NCI-H510A treated with DMSO at 0.1 percent for 48 hours (cell line): ENCODE measurements at places on chromosomes 12 and 14.
A peak's percentile ranks its signal among the peaks of the same experiment; 100 is the strongest.

GRCh38 chr12:123998344-123998990 lies 25.5 kb downstream of the ZNF664 start:
- no peak for DNase-seq

DNA sequence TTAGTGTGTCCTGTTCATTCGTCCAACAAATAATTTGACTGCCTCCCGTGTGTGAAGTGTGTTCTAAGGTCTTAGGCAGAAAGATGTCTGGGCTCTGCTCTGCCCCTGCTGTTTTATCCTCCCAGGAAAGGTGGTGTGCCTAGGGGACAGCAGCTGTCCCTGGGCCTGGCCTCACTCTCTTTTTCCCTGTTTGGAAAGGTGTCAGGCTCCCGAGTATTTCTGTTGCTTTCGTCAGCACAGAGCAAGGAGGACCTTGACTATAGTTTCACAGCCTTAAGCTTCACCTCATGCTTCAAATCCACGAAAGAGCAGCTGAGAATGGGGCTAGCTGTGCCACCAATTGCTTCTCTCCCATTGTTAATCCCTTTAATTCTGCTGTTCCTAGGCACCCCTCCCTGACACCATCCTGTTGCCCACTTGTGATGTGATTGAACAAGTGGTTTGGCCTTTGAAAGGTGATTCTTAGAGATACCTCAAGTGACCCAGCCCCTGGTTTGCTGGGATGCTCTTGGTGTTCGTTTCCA lies 54.2 kb downstream of the TGFB3 start:
- DNase-seq: no peak

DNA sequence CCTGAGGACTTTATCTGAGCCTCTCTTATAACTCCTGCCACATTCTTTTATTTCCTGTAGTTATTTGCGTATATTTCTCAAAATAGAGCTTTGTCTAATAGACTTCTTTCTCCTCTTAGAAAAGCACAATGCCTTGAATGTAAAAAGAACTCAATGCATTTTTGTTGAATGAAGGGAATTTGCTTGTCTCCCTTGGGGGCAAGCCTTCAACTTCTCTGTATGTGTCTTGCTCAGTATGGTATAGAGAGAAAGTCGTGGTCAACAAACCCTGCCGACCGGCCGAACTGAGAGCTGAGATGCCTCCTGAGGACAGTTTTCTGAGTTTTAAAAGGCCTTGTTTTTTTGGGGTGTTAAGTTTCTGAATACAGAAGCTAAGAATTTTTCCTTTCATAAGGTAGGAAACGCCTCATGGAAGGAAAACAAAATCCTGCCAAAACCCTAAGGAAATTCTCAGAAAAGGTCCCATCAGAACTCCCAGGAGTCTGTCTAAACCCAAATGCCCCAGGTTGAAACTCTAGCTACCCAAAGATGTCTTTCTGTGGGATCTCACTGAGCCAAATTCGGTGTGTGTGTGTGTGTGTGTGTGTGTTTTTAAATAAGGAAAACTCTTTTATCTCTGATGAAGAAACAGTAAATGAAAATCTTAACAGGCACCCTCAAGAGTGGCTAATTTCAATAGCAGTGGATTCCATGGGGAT lies 136.6 kb downstream of the C12orf75 start:
- no peak for DNase-seq

GRCh38 chr14:68961781-68962584 lies 17.1 kb downstream of the ACTN1 start:
- no peak for DNase-seq

DNA sequence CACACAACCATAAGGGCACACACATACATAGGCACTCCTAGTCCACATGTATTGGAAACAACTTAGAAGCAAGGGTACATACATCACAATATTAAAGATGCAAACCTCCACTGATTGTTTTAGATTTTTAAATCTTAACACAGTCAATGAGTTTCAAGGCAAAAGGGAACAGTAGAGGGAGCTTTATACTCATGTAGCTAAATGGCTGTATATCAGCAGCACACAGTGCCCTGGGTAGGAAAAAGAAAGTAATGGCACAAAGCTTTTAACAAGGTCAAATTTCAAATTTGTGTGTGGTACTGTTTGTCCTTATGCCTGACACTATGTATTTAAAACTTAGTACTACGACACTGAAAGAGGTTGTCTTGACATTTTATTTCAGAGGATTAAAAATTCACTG lies 262.0 kb downstream of the MED13L start:
- peak; percentile 69 for DNase-seq

- DNase-seq: peak; percentile 45
These were observed at the start of gene RAPGEF3 for GRCh38 chr12:47758834-47759690. RAPGEF3 (minus strand) TSS chr12:47758880; CDS start chr12:47758556, 324 bp downstream.

GRCh38 chr14:70731447-70732239 lies 77.7 kb downstream of the MAP3K9 start:
- DNase-seq: no peak

- no peak for DNase-seq
These were observed 592.4 kb upstream of the SEL1L start for GRCh38 chr14:82126006-82126405.

- DNase-seq: no peak
These were observed 60.0 kb downstream of the TTC6 start for GRCh38 chr14:37655418-37655817.

DNA sequence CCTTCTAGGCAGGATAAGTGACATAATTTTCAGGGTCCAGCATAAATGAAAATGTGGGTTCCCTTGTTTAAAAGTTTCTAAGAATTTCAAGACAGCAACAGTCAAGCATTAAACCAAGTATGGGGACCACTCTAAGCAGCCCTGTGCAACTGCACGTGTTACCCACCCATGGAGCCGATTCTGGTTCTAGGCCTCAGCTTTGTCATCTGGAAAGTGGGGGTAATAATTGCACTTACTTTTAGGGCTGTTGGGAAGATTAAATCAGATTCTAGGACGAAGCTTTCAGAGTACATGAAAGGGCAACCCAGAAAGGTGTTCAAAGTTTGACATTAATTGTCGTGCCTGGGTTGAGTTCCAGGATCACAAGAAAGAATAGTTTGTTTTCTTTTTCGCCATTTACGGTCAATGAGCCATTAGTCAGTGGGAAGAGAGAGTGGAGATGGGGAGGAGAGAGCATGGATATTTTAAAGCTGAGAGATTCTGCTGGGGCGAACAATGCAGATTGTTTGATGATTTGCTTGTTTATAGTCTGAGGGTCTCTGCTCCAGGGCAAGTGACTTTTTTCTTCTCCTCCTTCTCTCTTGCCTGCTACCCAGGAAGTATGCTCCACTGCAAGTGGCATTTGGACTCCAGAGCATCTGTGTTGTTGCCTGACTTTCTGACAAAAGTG lies 10.7 kb upstream of the PPFIBP1 start:
- no peak for DNase-seq

DNA sequence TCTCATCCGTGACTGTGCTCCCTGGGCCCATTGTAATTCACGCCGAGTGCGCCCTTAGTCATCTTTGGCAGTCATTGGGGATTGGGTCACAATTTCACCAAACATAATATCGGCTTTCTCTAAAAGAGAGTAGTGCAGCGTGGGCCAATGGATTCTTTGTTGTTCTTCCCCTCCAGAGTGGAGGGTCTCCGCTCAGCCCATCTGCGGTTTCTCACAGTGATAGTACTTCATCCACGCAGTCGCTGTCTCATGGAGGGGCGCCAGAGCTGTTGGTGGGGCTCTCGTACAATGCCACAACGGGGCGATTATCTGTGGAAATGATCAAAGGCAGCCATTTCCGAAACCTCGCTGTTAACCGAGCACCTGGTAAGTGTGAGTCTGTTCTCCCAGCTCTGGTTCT lies 321.8 kb downstream of the SNAPC1 start:
- no peak for DNase-seq

GRCh38 chr12:5000204-5000603 lies 43.5 kb upstream of the KCNA5 start:
- no peak for DNase-seq

DNA sequence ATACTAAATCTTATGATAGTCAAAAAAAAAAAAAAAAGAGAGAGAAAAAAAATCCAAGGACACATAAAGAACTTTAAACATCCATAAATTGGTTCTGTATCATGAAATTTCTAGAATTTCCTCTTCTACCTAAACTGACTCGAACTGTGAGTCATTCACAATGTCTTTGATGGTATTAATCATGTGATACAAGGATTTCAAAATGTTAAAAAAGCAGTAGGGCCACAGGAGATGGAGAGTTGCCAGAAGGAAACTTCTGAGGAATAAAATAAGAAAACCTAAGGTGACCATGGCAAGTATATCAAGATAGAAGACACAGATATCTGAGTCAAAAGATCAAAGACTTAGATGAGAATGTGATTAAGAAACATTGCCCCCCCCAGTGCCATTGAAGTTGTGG lies 1320.9 kb upstream of the FLRT2 start:
- no peak for DNase-seq

GRCh38 chr14:29028973-29029582 lies 262.5 kb downstream of the FOXG1 start:
- no peak for DNase-seq

GRCh38 chr14:91708795-91709194 lies 23.1 kb downstream of the CATSPERB start:
- no peak for DNase-seq

DNA sequence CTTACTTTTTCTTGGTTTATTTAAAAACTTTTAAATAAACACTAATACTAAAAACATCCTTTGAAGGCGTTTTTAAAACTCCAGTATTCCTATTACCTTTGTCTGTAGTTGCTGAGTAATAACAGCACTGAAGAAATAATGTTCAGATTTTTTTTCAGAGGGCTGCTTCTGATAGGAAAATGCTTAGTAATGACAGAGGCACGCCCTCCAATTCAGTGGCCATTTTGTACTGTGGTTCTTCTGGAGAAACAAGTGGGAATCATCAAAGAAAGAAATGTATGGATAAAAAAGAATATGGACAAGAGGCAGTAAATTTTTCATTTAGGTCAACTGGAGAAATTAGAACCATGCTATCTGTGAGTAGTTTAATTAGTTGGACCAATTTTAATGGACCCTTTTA lies 13.6 kb downstream of the VEZT start:
- no peak for DNase-seq

- DNase-seq: no peak
These were observed 6.8 kb upstream of the PSMA6 start for GRCh38 chr14:35285168-35286002.

GRCh38 chr12:88393017-88393767 lies 187.1 kb downstream of the KITLG start:
- DNase-seq: no peak

GRCh38 chr12:56682323-56682722 lies 5.8 kb downstream of the PTGES3 start:
- DNase-seq: no peak

DNA sequence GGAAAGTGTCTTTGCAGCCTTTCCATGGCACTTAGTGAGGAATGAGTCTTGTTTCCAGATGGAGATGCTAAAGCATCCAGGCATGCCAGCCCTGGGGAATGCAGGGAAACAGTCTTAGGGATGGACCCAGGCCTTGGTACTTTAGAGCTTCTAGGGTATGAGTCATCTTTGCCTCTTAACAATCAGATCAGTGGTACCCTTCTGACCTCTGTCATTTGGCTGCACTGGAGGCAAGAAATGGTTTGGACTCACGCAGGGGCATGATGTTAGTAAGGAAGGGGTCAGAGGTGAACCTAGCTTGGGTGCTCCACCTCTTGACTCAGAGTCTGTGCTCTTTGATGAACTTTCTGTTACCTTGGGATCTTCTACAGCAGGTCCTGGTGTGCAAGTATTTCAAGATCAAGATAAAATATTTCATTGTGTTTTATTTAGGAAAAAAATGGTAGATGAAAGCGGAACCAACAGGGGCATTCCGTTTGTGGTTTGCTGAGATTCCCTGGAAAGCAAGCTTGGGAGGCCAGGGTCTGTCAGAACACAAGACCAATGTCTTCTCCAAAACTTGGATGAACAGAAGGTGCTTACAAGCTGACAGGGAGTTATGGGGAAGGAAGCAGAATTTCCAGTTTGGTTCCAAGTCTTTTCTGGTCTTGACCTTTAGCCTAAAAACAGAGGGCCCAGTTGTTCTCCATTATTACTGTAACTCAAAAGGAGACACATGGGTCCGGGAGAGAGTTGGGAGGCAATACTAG lies 216.2 kb downstream of the ZFP36L1 start:
- no peak for DNase-seq

DNA sequence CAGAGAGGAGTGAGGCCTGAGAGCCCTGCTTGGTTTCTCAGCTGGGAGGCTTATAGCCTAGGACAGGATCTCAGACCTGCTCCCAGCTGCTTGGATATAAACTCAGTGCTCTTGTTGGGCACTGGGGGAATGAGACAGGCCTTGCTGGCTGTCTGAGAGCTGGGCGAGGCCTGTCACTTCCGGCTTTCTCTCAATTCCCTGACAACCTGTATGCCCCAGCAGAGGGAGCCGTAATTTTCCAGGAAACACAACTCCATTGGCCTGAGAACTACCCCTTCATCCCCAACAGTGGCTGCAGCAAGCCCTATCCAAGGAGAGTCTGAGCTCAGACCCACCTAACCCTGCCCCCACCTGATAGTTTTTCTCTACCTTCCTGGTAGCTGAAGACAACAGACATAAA lies 258.3 kb upstream of the STXBP6 start:
- DNase-seq: no peak

- DNase-seq: no peak
These were observed 8.0 kb downstream of the ACSS3 start for GRCh38 chr12:81085832-81086231.

DNA sequence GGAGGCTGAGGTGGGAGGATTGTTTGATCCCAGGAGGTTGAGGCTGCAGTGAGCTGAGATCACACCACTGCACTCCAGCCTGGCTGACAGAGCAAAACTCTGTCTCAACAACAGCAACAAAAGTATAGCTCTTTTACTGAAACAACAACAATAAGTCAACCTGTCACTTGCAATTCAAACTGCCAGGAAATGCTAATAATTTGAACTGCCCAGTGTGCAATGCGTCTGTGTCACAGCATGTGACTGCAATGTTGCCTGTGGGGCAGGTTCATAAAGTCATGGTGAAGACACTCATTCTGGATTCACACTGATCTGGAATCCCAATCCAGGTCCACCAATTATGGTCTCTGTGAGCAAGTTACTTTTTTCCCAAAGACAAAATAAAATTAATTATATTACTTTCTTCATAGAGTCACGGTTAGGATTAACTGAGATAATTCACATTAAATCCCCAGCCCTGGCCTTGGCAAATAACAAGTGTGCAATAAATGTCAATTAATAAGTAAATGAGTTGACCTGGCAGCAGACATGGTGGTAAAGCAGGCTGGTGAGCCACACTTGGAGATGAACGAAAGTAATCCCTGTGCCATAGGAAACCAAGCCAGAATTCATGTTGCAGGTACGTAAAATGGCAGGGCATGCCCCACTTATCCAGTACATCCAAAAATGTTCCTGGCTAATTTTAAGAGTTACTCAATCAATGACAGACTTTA lies 89.1 kb upstream of the CPSF6 start:
- DNase-seq: no peak

DNA sequence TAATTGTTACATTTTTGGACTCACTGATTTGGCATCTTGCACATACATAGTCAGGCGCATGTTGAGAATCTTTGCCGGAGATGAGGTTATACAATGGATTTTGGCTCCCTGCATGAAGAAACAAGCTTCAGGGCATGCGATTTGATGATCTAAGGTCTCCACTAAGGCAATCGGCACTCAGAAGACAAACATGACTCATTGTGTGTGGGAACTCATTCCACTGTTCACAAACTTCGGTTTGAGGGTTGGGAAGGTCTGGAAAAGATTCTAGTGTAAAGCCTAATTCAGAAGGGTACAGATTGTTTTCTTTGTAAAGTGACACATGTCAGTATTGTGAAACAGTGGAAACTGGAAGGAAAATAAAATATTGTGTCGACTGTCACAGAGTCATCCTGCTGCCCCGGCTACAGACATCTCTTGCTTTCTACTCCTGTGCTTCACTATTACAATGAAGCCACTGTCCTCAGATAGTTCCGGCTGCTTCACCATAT lies 192.6 kb upstream of the HMGA2 start:
- DNase-seq: no peak

GRCh38 chr12:21975293-21975692 lies 34.1 kb upstream of the ABCC9 start:
- no peak for DNase-seq
